ENCODE measurements at places on chromosomes 6 and 20. TPM values are rescaled to one million over a fixed set of nuclear protein-coding genes. Genes with fewer than 3 reads are reported as not detected.
A peak's percentile ranks its signal among the peaks of the same experiment; 100 is the strongest.

The TNNC2 gene
- total RNA-seq: 3.0 TPM

GRCh38 chr6:25971187-25971821 is 8.7 kb downstream of the TRIM38 start:
- no peak for DNase-seq

- no peak for DNase-seq
Measured at GRCh38 chr20:3590164-3590563, 73.0 kb downstream of the GFRA4 start.

DNA sequence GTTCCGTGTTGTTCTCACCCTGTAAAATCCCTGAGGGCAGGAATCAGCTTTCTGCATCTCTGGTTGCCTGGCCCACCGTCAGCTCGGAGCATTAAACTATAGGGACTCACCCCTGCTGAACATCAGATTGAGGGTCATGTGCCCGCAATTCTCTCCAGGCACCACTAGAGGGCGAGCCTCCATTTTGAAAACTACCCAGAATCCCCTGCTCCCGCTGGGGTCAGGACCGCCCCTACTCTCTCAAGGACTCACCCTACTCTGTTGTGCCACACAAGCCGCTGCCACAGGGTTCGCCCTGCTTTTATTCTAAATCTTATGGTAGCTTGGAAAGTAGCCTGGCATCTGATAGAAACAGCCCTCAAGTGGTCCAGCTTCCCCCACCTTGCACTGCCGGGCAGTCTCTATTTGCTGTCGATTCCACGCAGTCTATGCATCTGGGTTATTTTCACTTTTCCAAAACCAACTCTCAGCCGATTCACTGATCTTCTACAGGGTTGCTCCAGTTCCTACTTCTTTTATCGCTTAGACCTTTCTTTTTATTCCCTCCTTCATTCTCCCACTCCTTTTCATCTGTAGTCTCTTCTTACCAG is 244.1 kb upstream of the QKI start:
- DNase-seq: peak; percentile 52

- DNase-seq: no peak
Measured at GRCh38 chr6:4677011-4677750, 99.0 kb upstream of the CDYL start.

The TMC2 gene
- not detected for total RNA-seq

The SLPI gene
- total RNA-seq: 0.74 TPM

GRCh38 chr6:134035823-134036296 is 16.6 kb downstream of the SLC2A12 start:
- no peak for DNase-seq

GRCh38 chr6:33633462-33634158 is 12.5 kb downstream of the ITPR3 start:
- DNase-seq: peak; percentile 58

The PET117 gene
- total RNA-seq: 25.7 TPM

DNA sequence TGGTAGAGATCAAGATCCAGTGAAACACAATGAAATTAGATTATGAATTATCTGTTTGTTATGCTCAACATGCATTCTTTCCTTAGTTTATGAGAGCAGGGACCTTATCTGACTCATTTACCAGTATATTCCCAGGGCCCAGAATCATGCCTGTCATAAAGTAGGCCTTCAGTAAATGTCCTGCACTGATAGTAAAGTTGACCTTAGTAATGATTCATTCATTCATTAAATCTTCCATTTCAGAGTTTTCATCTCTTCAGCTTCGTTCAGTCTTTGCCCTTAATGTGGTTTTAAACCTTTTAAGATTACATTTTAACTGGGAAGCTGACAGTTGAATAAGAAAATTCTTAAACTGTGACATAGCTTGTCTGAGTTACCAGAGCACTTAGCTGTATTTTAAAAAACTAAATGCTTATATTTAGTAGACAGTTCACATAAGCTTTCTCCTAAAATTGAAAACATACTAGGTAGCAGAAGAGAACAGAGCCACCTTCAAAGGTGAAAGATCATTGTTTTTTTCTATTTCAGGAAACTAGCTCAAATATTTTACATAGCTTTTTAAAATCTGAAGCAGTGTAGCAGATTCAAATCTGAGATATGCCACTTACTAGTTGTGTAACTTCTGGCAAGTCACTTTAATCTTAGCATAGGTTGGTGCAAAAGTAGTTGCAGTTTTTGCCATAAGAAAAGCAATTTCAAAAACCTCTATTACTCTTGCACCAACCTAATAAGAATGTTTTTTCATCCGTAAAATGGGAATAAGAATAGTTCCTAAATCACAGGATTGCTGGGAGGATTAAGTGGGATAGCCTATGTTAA is 41.4 kb downstream of the MCM8 start:
- no peak for DNase-seq

DNA sequence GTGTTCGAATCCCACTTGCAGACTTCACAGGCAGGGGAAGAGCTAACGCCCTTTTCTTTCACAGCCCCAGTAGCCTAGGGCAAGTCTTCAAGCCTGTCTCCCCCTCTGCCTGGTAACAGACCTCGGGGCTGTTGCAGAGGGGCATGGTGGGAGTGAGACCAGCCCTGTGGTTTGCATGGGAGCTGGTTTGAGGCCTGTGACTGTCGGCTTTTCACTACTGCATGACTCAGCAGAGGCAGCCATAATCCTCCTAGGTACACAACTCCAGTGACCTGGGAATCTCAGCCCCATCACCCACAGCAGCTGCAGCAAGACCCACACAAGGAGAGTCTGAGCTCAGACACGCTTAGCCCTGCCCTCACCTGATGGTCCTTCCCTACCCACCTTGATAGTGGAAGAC is 55.3 kb upstream of the POPDC3 start:
- DNase-seq: no peak
